Prostate gland (tissue), 2 donors: ENCODE measurements at places on chromosomes 3 and 15. TPM values are rescaled to one million over a fixed set of nuclear protein-coding genes. Genes with fewer than 3 reads are reported as not detected.
A peak's percentile ranks its signal among the peaks of the same experiment; 100 is the strongest.

Gene ARHGAP31
- 6.5 TPM for total RNA-seq

DNA sequence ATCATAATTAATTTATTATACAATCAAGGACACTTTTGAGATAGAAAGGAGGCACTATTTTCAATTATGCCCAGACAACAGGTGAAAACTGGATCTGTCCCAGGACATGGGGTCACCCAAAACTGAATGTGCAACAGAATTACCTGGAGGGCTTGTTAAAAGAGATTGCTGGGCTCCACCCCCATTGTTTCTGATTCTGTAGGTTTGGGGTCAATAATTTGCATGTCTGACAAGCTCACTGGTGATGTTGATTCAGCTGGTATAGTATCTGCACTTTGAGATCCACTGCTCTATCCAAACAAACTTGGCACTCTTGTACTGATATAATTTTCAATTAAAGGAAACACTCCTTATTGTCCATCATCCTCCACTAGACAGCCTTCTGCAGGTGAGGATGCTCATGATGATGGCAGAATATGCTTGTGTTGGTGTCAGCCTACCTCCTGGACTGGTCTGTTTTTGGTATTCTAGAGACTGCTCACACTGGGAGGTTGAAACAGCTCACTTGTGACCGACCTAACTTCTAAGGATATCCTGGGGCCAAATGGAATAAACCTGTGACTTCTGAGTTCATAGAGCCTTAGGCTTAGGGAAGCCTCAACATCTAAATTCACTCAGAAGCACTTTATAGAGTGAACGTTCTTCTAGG lies 2.2 kb downstream of the P2RY14 start:
- no peak overlapping the region for H3K4me3 ChIP-seq
- H3K27me3 ChIP-seq: no peaks in the 10 kb centered on the region
- no peak overlapping the region for H3K27ac ChIP-seq
- no peak for DNase-seq
- H3K36me3 ChIP-seq: no peaks in the 10 kb centered on the region
- H3K4me1 ChIP-seq: no peaks in the 10 kb centered on the region

Gene SAMD7
- total RNA-seq: not detected

GRCh38 chr15:39066677-39067076 lies 502.1 kb upstream of the RASGRP1 start:
- no peak overlapping the region for H3K27ac ChIP-seq
- H3K36me3 ChIP-seq: no peaks in the 10 kb centered on the region
- no peak for DNase-seq
- H3K4me3 ChIP-seq: no peak overlapping the region
- no peaks in the 10 kb centered on the region for H3K27me3 ChIP-seq

DNA sequence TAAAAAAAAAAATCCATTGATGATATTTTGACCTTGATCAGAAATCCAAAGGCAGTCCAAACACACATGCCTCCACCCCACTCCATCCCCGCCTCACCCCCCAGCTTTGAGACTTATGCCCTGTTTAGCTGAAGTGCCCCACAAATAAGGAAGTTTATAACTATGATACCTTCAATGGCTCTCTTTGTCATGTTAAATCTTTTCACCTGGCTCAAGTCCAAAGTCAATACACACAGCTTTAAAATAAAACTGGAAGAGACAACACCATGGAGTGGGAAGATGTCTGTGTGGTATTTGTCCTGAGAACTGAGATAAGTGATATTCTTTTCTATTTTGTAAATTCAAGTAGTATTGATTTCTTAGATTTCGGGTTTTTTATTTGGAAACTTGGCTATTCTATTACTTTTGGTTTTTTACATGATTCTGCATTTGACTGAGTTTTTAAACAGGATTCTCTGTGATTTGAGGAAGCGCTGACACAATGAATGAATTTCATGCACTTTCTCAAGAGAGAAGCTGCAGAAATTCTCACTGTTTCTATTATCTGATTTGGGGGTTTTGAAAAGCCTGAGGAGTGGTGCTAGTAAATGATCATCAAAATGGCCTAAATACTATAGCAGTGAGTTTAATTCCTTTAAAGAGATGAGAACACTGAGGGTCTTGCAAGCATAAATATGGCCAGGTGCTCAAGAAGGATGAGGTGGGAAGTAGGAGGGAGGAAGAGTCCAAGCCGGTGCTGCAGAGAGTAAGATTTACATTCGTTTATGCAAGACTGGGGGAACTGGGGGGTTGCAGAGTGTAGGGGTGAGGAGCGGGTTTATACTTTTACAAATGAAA lies 5.2 kb downstream of the FOXB1 start:
- H3K4me1 ChIP-seq: peaks cover 12% of the 10 kb centered on the region
- no peak for DNase-seq
- peaks cover 25% of the 10 kb centered on the region for H3K27me3 ChIP-seq
- no peak overlapping the region for H3K27ac ChIP-seq

- H3K4me3 ChIP-seq: peak overlapping the region; percentile 33
- H3K36me3 ChIP-seq: no peaks in the 10 kb centered on the region
- no peaks in the 10 kb centered on the region for H3K27me3 ChIP-seq
Observed at GRCh38 chr3:114454551-114455251, 160.9 kb downstream of the TIGIT start.

DNA sequence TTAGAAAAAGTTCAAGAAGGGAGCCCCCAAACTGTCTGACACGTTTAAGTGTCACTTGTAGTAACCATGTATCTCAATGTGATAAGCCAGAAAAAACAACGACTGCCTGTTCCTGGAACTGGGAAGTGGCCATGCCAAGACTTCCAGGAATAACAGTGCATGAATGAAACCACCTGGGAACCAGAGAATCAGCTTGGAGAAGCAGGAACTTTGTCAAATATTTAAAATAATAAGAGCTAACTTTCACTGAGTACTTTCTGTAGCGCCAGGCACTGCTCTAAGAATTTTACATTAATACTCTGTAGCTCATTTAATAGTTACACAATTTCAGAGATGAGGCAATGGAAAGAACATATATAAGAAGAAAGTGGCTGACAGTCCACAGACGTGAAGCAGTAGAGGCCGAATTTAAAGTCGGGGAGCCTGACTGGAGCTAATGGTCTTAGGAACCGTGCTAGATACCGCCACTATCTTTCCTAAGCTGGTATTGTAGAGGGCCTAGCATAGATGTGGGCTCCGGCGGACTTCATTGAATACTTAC lies 876 bp downstream of the PLSCR1 start:
- peak; percentile 20 for DNase-seq
- no peaks in the 10 kb centered on the region for H3K27me3 ChIP-seq
- H3K36me3 ChIP-seq: no peaks in the 10 kb centered on the region
- peak overlapping the region; percentile 69 for H3K4me3 ChIP-seq

DNA sequence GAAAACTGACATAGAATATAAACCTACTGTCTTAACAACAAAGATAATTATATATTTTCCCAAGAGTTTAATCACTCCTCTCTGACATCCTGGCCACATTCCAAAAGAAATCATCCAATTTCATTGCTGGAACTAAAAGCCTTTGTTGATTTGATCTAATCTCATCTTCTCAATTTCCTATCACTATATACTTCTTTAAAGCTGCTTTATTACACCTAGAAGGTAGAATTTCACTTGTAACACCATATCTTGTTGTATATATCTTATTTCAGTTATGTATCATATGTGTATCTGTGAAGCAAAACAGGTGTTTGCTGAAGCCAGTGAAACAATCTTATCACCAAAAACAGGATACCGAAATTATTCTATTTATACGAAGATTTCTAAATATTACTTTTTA lies 740.2 kb downstream of the ROBO1 start:
- no peaks in the 10 kb centered on the region for H3K4me1 ChIP-seq
- DNase-seq: no peak
- no peaks in the 10 kb centered on the region for H3K36me3 ChIP-seq
- no peak overlapping the region for H3K27ac ChIP-seq
- H3K27me3 ChIP-seq: no peaks in the 10 kb centered on the region
- H3K4me3 ChIP-seq: no peak overlapping the region

Gene ARPIN
- 18.7 TPM for total RNA-seq

Gene RGMA
- 93.8 TPM for total RNA-seq

Gene GCSAM
- not detected for total RNA-seq

- peak overlapping the region; percentile 72 for H3K27ac ChIP-seq
- H3K4me3 ChIP-seq: no peak overlapping the region
- H3K4me1 ChIP-seq: peaks cover 10% of the 10 kb centered on the region
Observed at GRCh38 chr3:150747886-150748683, 14.9 kb downstream of the SIAH2 start.

Gene PLA2G4D
- 2.1 TPM for total RNA-seq

Gene CX3CR1
- 3.4 TPM for total RNA-seq

Gene NR2E3
- 0.51 TPM for total RNA-seq

- H3K4me3 ChIP-seq: no peak overlapping the region
- no peaks in the 10 kb centered on the region for H3K4me1 ChIP-seq
- no peaks in the 10 kb centered on the region for H3K36me3 ChIP-seq
- no peak overlapping the region for H3K27ac ChIP-seq
- no peak for DNase-seq
Observed at GRCh38 chr3:184778426-184779332, 33.3 kb upstream of the VPS8 start.

Gene MME
- 103 TPM for total RNA-seq

DNA sequence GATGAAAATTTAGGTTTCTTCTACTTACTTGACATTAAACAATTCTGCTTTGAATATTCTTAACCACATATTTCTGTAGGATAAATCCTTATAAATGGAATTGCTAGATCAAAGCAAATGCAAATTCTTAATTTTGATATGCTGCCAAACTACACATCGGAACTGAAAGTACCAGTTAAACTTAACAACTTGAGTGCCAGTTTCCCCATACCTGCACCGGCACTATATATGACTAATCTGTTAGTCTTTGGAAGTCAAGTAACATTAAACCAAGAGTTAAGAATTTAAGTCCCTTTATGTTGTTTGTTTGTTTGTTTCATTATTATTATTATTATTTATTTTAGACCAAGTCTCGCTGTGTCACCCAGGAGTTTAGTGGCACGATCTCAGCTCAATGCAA lies 103.9 kb upstream of the AKAP13 start:
- H3K4me1 ChIP-seq: no peaks in the 10 kb centered on the region
- DNase-seq: no peak
- no peak overlapping the region for H3K4me3 ChIP-seq
- no peaks in the 10 kb centered on the region for H3K27me3 ChIP-seq

Gene FSTL1
- total RNA-seq: 265 TPM

Gene TBC1D23
- 23.6 TPM for total RNA-seq

GRCh38 chr15:81215983-81216382 lies 19.3 kb downstream of the IL16 start:
- no peak overlapping the region for H3K4me3 ChIP-seq
- H3K4me1 ChIP-seq: no peaks in the 10 kb centered on the region
- H3K36me3 ChIP-seq: no peaks in the 10 kb centered on the region
- no peaks in the 10 kb centered on the region for H3K27me3 ChIP-seq

Gene EBLN2
- total RNA-seq: 0.82 TPM

Gene CTXN2
- total RNA-seq: not detected

DNA sequence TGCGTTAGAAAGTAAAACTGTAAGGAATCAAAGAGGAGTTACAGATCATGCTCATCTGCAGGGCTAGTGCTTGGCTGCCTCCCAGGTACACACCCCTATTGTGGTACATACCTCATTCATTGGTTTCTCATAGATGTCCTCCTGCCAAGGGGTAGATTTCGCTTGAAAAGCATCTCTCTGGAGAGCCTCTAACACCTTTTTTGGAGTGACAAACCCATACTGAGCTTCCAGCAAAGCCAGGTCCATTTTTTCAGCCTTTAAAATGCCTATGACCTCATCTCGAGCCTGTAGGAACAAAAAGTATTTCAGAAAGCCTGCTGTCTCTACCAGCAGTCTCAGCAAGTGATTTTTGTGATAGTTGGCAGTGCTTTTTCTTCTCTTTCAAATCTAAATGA lies 112.1 kb downstream of the CMSS1 start:
- no peak for DNase-seq
- H3K4me3 ChIP-seq: no peak overlapping the region
- no peaks in the 10 kb centered on the region for H3K36me3 ChIP-seq
- H3K27ac ChIP-seq: no peak overlapping the region
- no peaks in the 10 kb centered on the region for H3K4me1 ChIP-seq

DNA sequence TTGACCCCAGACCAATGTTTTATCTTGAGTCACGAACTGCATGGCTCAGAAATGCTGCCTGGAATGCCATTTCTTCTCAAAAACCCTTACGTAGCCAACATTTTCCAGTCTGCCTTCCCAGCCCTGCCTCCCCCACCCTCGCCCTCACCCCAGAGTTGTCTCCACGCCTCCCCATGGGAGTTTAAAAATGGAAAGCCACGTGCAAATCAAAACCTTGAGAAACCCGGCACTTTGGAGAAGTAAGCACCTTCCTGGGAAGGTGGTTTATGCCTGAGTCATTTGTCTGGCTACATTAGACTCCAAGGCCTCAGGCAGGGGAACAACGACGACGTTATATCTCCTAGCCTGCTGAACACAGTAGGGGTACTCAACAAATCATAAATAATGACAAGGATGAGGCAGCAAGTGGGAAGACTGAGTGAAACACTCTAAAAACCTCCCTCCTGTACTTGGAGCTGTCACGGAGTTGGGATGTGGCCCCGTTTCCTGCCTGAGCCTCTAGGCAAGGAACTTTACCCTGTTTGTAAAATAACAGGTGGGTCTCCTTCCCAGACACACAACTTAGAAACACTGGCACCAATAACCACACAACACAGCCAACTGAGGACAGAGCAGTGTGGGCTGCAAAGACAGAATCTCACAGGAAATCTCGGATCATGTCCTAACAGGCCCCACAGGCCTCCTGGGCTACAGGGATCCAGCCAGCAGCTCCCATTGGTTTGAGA lies 179.1 kb downstream of the NTRK3 start:
- no peaks in the 10 kb centered on the region for H3K4me1 ChIP-seq
- no peaks in the 10 kb centered on the region for H3K36me3 ChIP-seq
- H3K27ac ChIP-seq: no peak overlapping the region
- DNase-seq: no peak
